Naive B cell (primary cell): ENCODE measurements at places on chromosomes 5 and 9. TPM values are rescaled to one million over a fixed set of nuclear protein-coding genes. Genes with fewer than 3 reads are reported as not detected.

DNA sequence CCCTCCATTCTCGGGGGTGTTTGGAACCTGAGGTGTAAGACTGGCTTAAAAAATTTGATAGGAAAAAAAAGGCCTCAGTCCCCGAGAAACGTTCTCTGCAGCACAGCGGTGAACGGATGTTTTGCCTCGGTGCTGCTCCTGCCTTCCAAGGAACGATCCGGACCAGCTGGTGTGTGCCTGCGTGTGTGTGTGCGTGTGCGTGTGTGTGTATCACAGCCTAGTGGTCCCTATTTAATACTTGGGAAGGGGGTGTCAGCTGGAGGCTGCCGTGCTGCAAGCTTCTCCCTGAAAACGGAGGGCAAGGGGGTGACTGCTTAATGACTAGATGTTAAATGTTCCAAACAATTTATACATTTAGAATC, 76.9 kb downstream of the LHX2 start:
- no peak for DNase-seq

GRCh38 chr5:91162534-91163381, 220.4 kb downstream of the ARRDC3 start:
- DNase-seq, result no peak

- no peak for DNase-seq
Measured at GRCh38 chr5:17046320-17046719, 110.2 kb upstream of the MYO10 start.

DNA sequence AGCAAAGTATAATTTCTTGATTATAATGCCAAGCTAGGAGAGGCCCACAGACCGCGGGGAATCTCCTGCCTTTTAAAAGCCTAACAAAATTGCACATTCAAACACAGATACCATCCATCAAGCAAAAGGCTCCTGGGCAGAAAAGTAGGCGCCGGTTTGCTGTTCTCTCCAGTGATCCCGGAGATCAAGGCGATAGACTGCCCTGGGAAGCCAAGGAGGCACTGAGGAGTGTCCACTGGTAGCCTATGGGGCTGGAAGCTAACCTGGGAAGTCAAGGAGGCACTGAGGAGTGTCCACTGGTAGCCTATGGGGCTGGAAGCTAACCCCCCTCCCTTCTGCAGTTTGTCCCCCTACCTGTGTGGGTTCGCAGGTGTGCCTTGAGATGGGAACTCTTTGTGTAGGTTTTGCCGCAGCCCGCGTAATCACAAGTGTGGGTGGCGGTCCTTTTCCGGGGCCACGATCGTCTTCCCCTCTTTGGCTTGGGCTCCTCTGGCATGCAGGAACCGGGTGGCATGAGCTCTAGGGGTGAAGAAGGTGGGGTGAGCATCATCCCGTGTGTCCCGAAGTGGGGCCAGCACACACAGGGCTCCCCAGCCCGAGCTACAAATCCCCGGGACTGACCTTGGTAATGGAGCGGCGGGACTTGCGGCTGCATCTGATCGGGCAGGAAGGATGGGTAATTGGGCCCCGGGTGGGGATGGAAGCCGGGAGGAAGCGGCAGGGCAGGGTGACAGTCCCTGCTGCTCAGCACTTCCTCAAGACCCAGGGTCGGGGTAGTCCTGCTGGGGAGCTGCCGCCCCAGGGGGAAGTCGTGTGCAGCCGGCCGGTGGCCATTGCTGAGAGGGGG, 2.7 kb downstream of the KLF4 start:
- no peak for DNase-seq

DNA sequence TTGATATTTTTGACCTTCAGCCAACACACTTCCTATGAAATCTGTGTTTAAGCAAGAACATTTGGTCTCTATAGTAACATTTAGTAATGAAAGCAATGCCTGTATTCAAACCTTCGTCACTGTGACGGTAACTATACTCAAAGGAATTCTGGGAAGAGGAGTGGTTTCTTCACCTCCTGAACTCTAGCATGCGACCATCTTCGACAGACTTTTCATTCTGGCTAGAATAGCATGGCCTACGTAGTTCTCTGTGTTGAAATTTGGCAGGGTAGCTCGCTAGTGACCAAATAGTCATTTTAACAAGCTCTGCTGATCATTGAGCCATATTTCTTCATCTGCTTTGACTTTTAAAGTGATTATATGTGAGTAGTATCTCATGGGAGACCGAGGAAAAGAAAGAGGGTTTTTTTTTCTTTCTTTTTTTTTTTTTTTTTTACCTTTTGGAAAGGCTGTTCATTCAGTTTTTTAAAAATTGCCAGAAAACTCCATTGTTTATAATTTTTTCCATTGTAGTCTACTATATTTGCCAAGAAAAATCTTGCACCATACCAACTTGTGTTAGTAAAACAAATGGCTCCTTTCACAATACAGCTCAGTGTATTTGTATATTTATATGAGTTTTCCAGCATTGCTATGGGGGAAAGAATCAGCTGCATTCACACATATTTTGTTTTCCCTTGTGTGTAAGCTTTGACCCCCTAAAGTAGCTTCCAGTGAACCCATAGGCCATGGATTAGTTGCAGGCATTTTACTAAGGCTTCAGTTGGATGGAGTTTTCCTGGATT, 166.8 kb downstream of the NNT start:
- DNase-seq, result no peak

DNA sequence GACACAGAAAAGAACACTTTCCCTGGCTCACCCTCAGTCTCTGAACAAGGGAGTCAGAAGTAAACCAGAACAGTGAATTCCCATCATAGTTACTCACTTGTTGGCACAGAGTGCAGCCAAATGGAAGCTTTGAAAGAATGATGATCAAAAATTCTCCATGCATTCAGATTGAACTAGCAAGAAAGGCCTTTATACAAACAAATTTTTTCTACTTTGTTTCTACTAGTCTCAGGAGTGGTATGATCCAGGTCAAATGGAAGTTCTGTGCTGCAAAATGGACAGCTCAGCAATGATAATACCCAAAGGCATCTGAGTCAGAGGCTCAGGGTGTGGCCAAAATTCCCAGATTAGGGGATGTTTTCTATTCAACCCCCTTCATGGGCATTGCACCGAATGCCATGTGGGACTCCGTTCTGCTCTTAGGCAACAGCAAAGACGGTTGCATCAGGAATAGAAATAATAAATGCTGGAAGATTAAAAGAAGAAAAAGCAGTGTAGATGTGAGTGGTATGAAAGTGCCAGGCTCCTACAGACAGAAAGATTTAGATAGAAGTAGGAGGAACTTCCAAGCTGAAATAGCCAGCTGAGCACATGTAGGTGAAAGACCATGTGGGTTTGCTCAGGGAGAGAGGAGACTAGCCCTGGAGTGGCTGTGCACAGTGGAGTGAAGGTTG, 24.0 kb upstream of the ASPN start:
- DNase-seq, result no peak

GRCh38 chr9:129140397-129141065, 29.3 kb downstream of the PTPA start:
- DNase-seq, result peak; percentile 5

DNA sequence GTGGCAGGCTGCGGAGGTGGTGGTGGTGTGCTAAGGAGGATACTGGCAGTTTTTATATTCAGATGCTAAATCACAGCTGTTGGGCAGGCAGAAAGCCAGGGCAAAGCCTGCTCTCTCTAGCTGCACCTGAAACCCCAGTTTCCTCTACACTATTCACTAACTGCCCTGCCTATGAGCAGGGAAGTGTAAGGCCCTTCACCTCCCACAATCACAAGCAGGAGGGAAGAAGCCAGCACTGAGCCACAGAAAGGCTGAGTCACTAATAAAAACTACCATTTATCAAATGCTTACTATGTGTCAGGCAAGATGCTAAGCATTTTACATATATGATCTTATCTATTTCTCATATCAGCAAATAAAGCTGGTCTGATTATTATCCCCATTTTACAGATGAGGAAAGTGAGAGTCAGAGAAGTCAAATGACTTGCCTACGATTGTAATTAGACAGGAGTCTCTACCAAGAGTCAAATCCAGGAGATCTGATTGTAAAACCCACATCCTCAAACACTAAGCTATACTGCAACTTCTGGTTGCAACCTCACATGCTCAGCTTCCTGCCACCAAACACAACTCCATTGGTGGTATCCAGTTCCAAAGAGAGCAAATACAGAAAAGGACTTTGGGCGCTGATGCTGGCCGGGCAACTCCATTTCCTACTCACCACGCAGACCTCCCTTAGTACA, 17.7 kb upstream of the IL6ST start:
- DNase-seq, result no peak

DNA sequence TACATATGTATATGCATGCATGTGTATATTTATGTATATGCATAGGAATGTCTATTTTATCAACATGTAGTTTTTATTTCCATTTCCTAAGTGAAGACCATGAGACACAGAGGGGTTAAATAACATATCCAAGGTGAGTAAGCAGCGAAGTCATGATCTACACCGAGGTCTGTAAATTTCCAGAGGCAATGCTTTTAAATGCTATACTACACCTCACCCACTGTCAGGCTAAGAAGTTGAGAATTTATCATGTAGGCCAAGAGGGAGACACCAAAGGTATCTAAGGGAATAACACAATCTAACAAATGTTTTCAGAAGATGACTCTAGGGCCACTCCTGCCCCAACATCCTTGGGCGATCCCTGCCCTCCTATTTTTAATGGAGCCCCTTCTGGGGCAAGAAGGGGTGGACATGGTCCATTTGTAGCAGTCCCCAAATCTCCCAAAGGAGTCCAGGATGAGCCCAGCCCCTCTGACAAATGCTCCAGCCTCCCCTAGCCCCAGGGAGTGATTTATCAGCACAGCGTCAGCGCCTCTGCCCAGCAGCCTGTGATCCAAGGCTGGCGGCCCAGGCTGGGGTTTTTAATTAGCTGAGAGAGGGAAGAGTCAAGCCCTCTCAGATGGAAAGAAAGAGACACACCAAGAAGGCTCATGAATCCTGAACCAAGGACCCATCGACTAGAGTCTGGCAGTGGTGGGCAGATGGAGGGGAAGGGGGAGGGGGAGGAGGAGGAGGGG, 339.9 kb downstream of the ASTN2 start:
- no peak for DNase-seq

Gene PRXL2C
- 11.7 TPM for polyA plus RNA-seq

Gene TAL2
- 3.9 TPM for polyA plus RNA-seq

Gene HCN1
- polyA plus RNA-seq, result not detected
